ENCODE measurements at places on chromosomes 4 and X. TPM values are rescaled to one million over a fixed set of nuclear protein-coding genes. Genes with fewer than 3 reads are reported as not detected.

Gene MTNR1A
- 0.49 TPM for total RNA-seq

Gene CD99
- 14.8 TPM for total RNA-seq

Gene CT55
- total RNA-seq, result not detected

Gene IDUA
- total RNA-seq, result 5.4 TPM

Gene GAGE12F
- not detected for total RNA-seq
